ENCODE measurements at places on chromosomes 7 and 10.

GRCh38 chr7:47290867-47291266, 291.0 kb downstream of the TNS3 start:
- no peak for DNase-seq

DNA sequence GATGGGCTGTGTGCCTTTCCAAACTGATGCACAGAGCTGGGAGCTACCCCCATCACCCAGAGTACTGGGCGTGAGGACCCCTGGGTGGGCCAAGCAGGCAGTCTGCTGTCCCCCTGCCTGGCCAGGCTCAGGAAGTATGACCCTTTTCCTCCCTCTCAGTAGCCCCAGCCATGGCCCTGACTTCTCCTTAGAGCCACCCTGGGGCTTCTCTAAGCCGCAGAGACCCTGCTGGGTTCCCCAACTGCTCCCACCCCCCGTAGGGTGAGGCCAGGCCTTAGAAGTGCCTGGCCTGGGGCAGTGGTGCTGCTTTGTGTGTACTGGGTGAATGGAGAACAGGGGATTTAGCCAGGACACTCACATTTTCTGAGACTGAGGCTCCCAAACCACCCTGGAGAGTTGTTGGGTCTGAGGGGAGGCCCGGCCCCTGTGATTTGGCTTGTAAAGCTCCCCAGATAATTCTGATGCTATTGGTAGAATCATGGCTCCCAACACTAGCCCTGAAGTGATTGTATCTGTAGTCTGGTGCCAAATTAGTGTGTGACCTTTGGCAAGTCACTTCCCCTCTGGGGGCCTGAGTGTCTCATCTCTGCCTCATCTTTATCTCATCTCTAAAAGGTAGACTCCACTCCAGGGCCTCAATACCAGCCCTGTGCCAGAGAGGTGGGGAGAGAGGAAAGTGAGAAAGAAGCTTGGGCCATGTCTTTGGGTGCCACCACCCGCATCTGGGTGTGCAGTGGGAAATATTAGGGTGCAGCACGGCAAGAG, 99.7 kb upstream of the PPIF start:
- DNase-seq: peak; percentile 33

DNA sequence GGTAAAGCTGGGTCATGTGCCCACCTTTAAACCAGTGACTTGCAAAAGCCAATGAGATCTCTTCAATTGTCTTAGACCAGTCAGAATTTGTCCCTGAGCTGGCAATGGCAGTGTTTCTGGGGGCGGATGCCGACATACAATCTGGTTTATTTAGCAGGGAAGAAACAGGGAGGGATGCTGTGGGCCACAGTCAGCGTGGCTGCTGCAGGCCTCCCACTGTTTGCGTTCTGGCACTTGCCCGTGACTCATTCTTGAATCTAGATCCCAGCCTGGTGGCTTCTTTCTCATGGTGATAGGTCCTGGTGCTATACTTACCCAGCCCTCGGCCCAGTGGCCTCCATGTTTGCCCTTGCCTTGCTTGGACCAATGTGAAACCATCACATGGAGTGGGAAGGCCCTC, 3.1 kb upstream of the CPA1 start:
- no peak for DNase-seq

DNA sequence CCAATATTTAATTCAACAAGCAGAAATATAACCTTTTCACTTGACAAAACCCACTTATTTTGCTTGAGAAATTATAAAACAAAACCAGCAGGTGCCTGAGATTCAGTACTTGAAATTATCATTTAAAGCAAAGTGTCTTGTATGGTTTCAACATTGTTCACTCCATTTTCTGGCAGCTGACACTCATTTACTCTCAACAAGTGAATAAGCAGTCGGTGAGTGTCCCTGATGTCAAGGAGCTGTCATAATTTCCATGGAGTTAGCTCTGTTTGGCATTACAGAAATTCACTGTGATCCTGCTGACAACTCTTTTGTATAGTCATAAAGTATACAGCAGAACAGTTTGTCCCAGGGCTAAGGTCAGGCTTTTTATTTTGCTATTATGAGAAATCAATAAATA, 490.0 kb downstream of the CNTNAP2 start:
- DNase-seq: no peak

DNA sequence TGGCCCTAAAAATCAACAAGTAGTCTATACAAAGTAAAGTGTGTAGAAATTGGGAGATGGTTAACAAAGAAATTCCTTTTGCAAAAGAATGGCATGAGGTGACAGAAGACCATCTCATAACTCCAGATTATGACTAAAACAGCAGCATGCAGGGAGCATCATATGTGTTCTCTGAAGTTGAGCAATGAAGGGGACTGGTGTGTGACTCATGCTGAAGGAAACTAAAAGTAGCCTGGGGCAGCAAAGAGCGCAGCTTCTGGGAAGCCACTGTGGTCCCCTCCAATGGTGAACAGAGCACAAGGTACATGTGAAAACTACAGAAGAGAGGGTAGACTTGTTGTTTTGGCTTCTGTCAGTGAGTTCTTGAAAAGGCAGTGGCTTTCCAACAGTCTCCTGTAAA, 133.4 kb downstream of the MACC1 start:
- peak; percentile 8 for DNase-seq

- no peak for DNase-seq
Measured at GRCh38 chr10:26357203-26357602, 80.9 kb upstream of the APBB1IP start.

DNA sequence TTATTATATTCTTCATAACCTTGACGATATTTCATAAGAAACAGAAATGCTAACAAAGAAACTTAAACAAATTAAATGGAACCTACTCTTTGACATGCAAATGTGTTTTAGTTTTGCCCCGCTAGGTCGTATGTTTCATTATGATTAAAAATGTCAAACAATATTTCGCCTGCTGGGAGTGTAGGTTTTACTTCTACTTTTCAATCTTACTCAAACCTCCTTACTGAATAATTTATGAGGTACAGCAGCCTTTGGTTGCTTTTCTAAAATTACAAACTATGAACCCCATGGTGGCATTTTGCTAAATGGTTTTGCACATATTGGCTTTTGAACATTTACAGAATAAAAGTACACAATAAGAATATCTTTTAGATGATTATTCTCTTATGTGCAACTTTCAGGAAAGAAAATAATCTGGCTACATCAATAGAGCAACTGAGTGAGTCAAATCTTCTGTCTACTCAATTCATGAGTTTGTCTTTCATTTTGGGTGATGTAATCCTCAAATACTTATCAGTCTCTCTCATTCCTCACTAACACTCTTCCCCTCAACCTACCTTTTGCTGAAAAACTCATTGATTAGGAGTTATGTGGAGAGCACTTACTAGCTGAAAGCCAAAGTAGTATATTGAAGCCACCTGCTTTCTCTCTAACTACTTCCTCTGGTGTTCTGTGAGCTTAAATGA, 1226.4 kb downstream of the XPNPEP1 start:
- no peak for DNase-seq

DNA sequence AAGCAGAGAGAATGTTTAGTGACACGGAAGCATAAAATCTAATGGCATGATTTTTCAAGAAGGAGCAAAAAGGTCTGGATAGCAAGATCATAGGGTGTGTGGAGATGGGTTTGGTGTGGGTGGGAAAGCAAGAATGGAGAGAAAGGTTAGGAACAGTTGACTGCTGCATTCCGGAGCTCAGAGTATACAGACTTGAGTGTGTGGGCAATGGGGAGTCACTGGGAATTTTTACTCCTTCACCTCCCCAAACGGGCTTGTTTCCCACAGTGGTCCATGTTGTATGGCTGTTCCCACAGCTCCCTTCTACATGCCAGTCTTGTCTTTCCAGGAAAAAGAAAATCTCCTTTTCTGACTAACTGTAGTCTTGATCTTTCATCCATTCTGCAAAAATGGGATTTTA, 122.1 kb downstream of the CDK6 start:
- no peak for DNase-seq

DNA sequence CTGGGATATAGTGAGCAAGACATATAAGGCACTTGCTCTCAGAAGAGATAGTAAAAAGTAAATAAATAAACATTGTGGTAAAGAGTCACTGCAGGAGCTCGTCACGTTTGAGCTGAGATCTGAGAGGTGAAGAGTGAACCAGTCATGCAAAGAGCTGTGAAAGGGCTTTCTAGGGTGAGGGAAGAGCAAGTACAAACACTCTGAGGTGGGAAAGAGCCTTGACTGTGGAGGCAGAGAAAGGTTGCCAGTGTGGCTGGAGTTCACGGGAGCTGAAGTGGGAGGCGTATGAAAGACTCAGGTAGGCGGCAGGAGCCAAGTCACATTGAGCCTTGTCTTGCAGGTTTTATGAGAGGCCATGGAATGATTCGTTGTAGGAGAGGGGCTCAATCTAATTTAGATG, 141.0 kb downstream of the C1GALT1 start:
- no peak for DNase-seq

DNA sequence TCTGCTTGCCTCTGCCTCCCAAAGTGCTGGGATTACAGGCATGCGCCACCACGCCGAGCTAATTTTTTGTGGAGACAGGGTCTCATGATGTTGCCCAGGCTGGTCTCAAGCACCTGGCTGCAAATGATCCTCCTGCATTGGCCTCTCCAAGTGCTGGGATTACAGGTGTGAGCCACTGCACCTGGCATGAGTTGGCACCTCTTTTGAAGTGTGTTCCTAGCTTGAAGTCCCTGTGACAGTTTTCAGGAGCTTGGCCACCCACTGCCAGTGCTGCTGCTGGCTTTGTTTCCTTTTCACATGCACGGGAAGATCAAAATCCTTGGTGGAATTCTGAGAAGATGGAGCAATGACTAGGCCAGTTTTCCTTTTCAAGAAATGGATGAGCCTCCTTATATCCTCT, 126.3 kb downstream of the NRP1 start:
- DNase-seq: no peak

GRCh38 chr10:5656737-5657579, 9.4 kb downstream of the ASB13 start:
- DNase-seq: peak; percentile 25

- no peak for DNase-seq
Measured at GRCh38 chr10:76040107-76040829, 608.8 kb downstream of the LRMDA start.

GRCh38 chr7:88759230-88760135, at the start of gene ZNF804B:
Gene ZNF804B (plus strand): TSS chr7:88759700. CDS start chr7:88759977, 277 bp downstream.
- peak; percentile 21 for DNase-seq

GRCh38 chr7:143419880-143420279, 11.2 kb upstream of the EPHA1 start:
- DNase-seq: no peak

DNA sequence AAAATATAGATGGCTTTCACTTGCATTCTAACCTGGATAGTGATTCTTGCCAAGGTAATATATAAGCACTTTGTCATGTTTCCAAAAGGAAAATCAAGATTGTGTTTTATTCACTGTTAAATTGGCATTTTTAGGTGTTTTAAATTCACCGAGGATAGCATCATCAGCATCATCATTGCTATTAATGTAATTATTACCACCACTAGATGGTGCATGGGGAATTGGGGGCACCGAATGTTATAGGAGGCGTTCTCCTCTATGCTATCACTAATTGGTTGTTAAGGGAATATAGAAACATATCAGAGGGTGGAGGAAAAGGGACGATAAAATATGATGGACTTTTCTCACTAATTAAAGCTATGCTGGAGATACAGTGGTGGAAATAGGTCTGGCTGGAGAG, 95.5 kb downstream of the CELF2 start:
- DNase-seq: peak; percentile 88

DNA sequence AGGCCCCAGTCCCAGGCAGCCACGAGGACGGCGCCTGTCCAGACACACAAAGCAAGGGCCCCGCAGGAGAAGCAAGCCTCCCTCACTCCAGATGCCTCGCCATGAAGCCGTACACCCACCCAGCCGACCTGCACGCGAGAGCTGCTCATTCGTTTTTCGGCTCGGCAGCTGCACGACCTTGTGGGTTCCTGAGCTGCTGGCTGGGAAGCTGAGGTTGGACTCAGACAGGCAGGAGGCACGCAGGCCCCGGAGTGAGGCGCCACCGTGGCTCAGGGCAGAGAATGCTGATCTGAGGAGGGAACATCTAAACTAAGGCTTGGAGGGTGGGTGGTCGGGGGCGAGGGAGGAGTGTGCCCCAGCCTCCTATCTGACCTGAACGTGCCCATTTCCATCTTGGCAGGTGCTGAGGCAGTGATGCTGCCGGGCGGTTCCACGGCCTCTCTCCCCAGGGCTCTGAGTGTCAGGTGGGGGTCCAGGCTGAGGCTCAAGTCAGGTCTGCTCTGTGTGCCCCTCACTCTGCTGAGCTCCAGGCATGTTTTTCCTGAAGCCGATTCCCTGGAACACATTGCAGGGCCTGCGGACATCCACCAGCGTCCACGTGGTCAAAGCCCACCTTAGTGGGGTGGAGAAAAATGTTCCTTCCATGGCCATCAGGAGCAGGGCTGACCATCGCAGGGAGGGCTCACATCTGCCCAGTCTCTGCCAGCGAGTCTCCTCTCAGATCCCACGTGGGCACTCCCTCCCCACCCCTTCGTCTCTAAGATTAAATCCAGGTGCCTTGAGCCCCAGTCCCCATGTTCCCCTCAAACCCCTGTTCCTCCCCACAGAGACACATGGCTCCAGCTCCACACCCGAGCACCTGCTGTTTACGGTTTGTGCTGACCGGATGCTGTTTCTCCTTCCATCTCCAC, 28.1 kb upstream of the FAM20C start:
- DNase-seq: peak; percentile 43

DNA sequence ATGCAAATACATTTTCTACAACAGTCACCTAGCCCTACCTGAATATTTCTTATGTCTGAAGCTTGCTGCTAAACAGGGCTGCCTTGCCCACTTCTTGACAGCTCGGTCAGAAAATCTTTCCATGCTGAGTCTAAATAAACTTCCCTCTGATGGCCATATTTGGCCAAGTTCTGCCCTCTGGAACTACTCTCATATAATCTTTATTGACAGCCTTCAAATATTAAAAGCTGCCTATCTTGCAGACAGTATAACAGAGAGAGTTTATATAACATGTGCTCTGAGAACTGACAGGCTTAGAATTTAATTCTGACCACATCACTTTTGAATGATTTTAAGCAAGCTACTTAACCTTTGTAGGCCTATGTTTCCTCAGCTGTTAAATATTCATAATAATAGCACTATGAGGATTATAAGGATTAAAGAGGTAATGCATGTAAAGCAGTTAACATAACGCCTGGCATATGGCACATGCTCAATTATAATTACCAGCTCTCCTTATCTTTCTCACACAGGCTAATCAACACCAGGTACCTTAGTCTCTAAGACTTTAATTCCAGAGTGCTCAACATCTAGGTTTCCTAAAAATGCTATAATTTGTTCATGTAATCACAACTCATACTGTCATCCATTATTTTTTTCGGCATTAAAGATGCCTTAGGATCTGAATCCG, 334.1 kb downstream of the HPSE2 start:
- peak; percentile 62 for DNase-seq

- no peak for DNase-seq
Measured at GRCh38 chr7:132145466-132145865, 430.8 kb downstream of the PLXNA4 start.

GRCh38 chr7:1823376-1824150, 153.5 kb downstream of the ELFN1 start:
- DNase-seq: no peak

DNA sequence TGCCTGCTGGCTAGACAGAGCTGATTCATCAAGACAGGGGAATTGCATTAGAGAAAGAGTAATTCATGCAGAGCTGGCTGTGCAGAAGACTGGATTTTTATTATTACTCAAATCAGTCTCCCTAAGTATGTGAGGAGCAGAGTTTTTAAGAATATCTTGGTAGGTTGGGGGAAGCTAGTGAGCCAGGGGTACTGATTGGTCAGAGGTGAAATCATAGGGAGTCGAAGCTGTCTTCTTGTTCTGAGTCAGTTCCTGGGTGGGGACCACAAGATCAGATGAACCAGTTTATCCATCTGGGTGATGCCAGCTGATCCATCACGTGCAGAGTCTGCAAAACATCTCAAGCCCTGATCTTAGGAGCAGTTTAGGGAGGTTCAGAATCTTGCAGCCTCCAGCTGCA, 39.8 kb downstream of the FOXI2 start:
- DNase-seq: no peak

Data from hematopoietic multipotent progenitor cell treated with erythropoietin and hydrocortisone succinate and interleukin-3 and kit ligand, for 4 days (in vitro differentiated cells).